Fibroblast of the aortic adventitia (primary cell): ENCODE measurements at places on chromosomes 13 and 19.

DNA sequence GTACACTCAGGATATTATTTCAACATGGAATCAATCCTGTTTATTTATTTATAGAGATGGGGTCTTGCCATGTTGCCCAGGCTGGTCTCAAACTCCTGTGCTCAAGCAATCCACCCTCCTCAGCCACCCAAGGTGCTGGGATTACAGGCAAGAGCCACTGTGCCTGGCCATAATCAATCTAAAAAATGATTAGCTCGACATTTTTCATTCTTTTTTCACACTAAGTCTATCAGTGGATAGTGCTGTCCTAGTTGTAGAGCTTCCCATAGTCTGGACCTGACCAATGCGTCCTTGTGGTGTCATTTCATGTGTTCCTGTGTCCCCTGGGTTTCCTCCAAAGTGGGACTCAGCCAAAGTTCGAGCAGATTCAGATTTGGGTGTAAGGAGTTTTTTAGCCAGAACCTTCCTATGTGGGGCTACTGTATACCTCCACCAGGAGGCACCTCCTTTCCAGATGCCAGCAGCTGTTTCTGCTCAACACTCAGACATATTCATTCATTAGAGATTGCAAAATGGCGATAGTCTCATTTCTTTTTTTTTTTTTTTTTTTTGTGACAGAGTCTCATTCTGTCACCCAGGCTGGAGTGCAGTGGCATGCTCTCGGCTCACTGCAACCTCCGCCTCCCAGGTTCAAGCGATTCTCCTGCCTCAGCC, 61.1 kb downstream of the MAP4K1 start:
- no peak for DNase-seq

- DNase-seq: no peak
These were observed 33.9 kb downstream of the ATP11A start for GRCh38 chr13:112723771-112724170.

GRCh38 chr19:49417088-49417487, 6.2 kb downstream of the PTH2 start:
- DNase-seq: no peak

DNA sequence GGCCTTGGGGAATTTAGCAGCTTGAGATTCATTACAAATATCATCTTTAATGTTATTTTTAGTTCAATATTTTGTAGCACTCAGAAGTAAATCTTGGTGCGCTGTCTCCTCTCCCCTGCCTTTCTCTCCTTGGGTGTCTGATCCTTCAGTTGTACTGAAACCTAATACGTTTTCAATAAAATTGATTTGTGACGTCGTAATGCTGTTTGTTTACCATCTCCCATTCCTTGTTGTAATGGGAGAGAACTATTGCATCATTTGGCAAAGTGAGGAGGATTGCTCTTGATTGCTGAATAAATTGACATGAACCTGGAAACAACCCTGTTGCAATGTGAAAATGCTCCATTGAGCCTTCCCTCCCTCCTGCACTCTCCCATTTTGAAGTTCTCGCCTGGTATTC, 43.2 kb upstream of the TSHZ3 start:
- peak; percentile 21 for DNase-seq

GRCh38 chr19:40252395-40252794, 25.9 kb upstream of the CCNP start:
- no peak for DNase-seq

- DNase-seq: no peak
These were observed 4.5 kb upstream of the RASAL3 start for GRCh38 chr19:15468675-15469512.

GRCh38 chr19:10820173-10820572, 15.8 kb downstream of the TMED1 start:
- DNase-seq: no peak

DNA sequence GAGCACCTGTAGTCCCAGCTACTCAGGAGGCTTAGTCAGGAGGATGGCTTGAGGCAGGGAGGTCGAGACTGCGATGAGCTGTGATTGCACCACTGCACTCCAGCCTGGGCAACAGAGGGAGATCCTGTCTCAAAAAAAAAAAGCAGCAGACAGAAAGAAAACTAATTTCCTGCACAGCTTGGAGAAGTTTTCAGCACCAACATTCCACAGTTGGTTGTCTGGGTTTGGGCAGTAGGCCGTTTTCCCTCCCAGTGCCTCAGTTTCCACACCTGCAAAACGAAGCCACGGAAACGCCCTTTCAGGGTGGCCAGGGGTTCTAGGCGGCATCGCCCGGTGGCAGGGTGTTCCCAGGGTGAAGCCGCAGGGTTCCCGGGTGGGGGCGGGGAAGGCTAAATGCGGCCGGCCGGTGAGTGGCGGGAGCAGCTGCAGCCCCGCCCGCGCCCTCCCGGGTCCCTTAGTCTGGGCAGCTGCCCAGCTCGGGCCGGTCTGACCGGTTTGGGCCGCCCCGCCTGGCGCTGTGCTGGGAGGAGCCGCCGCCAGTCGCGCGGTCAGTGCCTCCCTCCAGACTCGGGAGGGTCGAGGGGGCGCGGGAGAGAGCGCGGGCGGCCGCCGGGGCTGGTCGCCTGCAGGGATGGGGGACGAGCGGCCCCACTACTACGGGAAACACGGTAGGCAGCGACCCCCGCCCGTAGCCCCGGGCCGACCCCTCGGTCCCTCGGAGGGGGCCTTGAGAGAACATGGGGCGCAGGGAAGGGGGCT, at the start of gene SLC44A2:
Gene SLC44A2 (plus strand): TSS at position 551 of the 759 bp plus-strand sequence. CDS start 81 bp downstream, at position 632.
- DNase-seq: peak; percentile 51

- no peak for DNase-seq
These were observed 596.6 kb downstream of the KCTD12 start for GRCh38 chr13:76289558-76289957.

DNA sequence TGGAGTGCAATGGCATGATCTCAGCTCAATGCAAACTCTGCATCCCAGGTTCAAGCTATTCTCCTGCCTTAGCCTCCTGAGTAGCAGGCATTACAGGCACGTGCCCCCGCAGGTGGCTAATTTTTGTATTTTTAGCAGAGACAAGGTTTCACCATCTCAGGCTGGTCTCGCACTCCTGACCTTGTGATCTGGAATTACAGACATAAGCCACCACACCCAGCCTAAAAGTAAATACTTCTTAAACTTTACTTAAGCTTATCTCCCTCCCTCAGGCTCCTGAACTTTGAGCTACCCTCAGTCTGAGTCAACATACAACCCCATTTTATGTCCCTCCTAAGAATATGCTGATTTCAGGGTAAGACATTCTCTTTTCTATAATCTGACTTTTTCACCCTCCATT, 66.1 kb downstream of the ZNF486 start:
- no peak for DNase-seq

GRCh38 chr13:25018729-25019115, 77.2 kb upstream of the PABPC3 start:
- DNase-seq: no peak

- no peak for DNase-seq
These were observed 66.7 kb upstream of the MIR17HG start for GRCh38 chr13:91280801-91281200.

DNA sequence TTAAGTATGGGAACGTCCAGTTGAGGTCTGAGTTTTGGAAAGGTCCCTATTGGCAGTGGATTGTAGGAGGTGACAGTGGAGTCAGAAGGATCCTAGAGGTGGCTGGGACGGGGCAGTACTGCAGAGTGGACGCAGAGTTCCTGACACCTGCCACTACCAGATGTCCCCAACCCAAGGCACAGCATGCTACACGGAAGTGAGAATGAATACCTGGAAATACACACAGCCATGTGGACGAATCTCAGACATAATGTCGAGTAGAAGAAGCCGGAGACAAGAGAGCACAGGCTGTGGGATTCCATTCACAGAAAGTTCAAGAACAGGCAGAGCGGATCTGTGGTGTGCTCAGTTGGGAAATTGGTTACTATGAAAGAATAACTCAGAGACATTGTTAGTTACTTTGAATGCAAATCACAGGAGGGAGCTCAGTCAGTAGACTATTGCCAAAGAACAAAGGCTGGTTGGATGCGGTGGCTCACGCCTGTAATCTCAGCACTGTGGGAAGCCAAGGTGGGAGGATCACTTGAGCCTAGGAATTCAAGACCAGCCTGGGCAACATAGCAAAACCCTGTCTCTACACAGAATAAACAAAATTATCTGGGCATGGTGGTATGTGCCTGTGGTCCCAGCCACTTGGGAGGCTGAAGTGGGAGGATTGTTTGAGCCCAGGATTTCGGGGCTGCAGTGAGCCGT, 37.4 kb downstream of the RYR1 start:
- DNase-seq: no peak

- no peak for DNase-seq
These were observed 258.5 kb downstream of the FGF9 start for GRCh38 chr13:21929400-21929799.

DNA sequence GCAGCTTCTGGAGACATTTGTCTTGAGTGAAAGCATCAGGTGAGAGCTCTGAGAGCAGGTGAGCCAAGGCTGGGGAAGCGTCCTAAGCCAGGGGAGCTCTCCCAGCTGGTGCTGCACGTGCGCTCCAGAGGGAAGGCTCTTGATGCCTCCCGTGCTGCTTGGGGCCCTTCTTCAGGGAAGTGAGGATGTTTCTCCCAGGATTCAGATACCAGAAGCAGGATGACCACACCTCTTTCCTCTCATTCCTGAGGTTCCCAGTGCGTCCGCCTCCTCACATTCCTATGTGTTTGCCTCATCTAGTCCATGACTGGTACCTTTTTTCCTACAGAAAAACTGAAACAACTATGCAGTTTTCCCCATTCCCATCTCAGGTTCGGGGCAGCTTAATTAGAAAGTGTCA, 231.0 kb upstream of the IRS2 start:
- DNase-seq: peak; percentile 89

DNA sequence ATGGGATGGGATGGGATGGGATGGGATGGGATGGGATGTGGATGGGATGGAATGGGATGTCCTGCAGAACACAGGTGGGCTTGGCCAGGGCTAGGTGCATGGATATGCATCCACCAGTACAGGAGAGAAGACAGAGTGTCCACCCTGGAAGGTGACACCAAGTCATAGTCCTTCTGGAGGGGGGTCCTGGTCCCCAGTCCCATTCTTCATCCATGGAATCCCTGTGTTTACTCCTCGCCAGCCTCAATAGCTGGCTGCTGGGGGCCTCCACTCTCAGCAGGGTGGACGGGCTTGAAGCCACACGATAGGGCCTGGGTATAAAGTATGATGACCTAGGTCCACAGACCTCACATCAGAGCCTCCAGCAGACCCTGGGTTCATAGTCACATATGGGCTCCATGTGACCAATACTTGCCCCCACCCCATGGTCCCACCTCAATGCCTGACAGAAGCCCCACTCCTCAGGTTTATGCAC, 40.1 kb downstream of the RFX2 start:
- no peak for DNase-seq

- no peak for DNase-seq
These were observed 38.2 kb upstream of the TUBGCP3 start for GRCh38 chr13:112626124-112626523.

DNA sequence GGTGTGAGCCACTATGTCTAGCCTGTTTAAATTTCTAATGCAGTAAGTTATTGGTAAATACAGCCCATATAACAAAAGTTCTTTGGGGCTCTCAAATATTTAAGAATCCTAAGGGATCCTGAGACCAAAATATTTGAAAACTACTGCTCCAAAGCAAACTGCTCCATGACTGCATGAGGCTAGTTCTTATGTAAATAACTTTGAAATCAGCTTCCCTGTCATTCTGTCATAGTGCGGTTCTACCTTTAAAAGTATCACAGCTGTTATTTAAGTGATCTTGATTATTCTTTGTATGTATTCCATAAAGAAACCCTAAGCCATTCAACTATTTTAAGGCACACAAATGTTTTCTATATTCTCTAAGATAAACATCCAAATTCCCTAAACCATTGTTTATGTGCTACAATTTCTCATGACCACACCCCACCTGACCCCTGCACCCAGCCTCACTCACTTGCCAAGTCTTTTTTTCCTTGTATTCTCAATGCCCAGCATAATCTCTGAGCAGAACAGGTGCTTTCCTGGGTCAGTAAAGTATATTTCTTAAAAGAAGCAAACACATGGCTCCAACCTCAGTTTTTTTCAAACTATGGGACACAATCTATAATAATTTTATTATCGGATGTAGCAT, 146.6 kb downstream of the RNF17 start:
- peak; percentile 7 for DNase-seq

DNA sequence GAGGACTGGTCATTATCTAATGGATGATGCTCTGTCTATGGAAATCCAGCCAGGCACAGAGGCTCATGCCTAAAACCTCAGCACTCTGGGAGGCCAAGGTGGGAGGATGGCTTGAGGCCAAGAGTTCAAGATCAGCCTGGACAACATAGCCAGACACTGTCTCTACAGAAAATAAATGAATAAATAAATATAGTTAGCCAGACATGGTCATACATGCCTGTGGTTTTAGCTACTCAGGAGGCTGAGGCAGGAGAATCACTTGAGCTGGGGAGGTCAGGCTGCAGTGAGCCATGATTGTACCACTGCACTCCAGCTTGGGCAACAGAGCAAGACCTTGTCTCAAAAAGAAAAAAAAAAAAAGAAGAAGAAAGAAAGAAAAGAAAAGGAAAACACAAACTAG, 234.7 kb downstream of the TSHZ3 start:
- DNase-seq: no peak

DNA sequence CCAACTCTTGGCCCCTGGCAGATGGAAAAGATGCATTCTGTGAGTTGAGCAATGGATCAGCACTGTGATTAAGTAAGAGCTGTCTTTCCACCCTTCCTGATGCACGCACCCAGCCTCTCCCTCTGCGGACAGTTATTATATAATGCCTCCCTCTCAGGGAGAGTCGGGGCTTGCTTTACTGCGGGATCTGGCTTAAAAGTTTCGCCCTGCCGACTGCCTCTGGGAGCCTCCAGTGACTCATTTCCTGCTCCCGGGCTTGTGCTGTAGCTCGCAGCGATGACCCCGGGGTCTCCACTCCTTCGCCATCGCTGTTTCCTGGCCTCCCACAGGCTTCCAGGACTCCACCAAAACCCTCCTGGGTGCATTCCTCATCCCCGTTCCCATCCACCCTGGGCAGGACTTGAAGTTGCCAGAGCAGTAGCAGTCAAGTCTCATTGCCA, 107.4 kb upstream of the SLC7A1 start:
- peak; percentile 92 for DNase-seq

DNA sequence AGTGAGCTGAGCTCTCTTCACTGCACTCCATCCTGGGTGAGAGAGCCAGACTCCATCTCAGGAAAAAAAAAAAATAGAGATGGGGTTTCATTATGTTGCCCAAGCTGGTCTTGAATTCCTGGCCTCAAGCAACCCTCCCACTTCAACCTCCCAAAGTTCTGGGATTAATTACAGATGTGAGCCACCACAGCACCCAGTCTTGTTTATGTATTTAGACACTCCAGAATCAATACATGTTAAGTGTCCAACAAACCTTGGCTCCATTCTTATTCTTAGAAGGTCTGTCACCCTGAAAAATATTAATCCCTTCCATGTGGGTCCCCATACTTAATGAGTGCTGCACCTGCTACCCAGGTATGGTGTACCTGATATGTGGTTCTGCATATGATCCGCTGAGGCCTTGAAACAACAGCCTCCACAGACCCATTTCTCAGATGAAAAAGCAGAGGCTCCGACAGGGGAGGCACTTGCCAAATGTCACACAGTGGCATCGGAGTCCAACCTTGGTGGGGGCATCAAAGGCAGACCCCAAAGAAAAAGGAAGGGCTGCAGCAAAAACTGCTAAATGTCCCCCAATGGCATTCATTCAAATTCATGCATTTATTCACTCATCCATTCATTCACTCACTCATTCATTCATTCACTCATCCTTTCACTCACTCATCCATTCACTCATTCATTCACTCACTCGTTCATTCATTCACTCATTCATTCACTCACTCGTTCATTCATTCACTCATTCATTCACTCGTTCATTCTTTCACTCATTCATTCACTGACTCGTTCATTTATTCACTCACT, 16.7 kb downstream of the TICAM1 start:
- peak; percentile 71 for DNase-seq

GRCh38 chr13:23934520-23934919, 37.2 kb upstream of the C1QTNF9B start:
- peak; percentile 92 for DNase-seq

GRCh38 chr13:49561062-49561410, 24.3 kb downstream of the RCBTB1 start:
- no peak for DNase-seq
